ENCODE measurements at places on chromosomes 7 and 10.

DNA sequence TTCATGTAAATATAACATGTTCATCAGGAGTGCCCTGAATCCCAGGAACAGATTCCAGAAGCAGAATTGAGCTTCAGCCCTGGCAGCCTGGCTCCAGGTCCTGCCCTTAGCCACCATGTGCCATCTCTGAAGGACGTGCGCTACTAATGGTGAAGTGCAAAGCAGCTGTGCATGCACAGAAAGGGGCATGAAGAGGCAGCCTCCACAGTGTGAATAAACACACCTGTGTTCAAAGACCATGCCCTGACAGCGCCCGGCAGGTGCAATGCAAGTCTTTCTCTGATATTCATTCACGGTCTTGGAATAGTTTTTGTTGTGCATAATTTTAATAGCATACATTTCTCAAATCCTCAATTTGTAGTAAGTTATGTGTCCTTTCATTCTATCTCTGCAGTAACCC is 250.4 kb upstream of the TCERG1L start:
- DNase-seq: no peak

DNA sequence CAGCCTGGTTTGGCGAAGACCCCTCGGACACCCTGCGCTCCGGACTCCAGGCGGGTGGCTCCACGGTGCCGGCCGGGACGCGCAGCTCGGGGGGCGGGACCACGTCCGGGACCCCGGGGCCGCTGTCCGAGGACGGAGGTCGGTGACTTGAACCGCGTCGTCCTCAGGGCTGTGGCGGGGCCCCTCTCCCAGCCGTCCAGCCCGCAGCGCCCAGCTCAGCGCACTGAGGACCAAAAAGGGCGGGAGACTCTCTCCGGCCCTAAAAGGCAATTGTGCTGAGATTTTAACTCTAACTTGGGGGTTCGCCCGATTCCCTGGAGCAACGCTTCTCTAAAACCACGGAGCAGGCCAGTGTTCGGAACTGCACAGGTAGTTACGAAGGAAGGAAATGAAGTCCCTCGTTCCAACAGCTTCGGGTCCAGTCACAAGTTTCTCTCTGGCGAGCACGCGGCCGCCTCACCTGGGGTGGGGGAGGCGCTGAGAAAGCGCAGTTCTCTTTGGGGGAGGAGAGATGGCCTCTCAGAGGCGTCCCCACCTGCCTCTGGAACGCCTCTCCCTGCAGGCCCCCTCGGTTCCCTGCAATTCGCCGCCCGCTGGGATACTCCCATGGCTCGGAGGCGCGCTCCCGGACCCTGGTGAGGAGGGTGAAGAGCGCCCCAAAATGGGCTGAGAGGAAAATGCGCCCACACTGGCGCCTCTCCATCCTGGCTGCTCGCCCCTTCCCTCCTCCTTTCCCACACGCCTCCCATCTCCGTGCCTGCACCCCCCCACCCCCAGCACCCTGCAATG is 352.7 kb downstream of the DNAJB6 start:
- no peak for DNase-seq

- DNase-seq: peak; percentile 24
These were observed at the start of gene PTPRN2 for GRCh38 chr7:158587162-158588084. Gene PTPRN2 (minus strand): TSS chr7:158587823.

DNA sequence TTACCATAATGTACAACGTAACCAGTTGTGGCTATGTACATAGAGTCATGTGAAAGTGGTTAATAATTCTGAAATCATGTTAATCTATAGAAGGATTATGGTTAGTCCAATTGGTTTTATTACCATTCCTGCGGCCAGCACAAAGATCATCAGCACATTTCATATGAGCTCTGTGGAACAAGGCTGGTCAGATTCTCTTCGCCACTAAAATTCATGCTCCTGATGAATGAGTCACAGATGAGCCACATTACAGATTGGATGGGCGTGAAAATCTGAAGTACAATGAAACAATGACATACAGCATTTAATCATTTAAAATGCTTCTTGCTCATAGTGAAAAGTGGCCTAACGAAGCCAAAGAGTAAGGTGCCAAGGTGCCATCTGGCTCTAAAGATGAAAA is 716.2 kb upstream of the PHF14 start:
- no peak for DNase-seq

GRCh38 chr7:73717025-73717807 is 2.3 kb downstream of the STX1A start:
- DNase-seq: no peak

DNA sequence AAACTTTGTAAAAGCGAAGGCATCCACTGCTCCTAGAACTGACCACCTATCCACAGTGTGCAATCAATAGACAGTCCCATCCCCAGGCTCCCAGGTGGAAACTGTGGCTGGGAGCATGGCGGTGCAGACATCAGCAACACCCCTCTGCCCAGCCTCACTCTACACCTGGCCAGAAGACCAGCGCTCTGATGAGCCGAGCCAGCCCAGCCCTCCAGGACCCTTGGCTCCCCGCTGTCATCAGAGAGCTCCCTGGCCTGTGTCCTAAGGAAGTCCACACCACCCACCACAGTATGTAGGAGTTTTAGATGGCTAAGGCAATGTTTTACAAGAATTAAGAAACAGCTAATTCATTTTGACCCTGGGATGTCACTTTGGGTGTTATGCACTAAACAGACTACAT is 81.0 kb downstream of the VOPP1 start:
- DNase-seq: no peak

- DNase-seq: no peak
These were observed 13.1 kb upstream of the LIPF start for GRCh38 chr10:88651101-88651551.

DNA sequence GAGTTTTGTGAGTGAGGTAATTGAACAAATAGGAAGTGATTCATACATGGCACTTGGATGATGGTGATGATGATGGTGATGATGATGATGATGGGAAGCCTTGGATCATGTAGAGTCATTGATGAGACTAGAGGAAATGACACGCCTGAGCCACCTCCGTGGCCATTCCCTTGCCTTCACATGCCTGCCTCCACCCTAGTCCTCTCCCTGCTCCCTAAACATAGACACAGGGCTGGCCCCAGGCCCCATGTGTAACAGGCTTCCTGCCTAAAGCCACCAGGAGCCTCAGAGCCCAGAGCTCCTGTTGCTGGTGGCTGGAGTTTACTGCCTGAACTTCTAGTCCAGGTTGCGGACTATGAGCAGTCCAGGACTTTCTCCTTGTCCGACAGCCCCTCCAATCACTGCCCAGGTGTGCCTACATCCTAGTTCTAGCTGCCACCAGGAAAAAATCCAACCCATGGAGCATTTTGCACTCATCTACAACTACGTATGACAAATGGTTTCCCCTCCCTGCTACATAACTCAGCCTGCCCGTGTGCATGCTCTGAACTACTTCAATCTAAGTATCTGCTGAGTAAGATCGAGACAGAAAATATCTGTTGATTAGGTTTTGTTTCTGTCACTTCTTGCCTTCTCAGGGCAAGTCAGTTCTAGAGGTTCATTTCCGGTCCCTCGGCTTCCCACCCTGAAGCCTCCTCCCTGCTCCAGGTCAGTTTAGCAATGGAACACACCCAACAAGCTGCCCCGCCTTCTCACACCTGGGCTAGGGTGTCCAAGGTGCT is 35.5 kb upstream of the KDM7A start:
- DNase-seq: no peak

DNA sequence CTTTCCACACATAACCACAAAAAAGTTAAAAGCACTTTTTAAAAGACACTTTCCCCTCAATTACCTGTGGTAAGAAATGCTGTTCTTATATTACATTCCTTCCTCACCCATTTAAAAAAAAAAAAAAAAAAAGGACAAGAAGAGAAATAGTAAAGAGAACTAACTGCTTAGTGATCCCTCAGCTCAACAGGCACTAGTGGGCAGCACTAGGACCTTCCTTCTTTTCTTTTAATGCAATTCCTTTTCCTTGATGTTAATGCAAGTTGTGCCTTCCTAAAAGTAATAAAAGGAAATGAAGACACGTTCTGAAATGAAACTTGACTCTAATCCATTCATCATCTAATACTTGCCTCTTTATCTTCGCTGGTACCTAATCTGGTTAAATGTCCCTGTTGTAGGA is 189.7 kb downstream of the TCF7L2 start:
- no peak for DNase-seq

- no peak for DNase-seq
These were observed 47.8 kb upstream of the TMEM243 start for GRCh38 chr7:87267239-87267900.

Measured in activated naive CD4-positive, alpha-beta T cell (primary cell).